ENCODE measurements at places on chromosomes 16 and 17.

DNA sequence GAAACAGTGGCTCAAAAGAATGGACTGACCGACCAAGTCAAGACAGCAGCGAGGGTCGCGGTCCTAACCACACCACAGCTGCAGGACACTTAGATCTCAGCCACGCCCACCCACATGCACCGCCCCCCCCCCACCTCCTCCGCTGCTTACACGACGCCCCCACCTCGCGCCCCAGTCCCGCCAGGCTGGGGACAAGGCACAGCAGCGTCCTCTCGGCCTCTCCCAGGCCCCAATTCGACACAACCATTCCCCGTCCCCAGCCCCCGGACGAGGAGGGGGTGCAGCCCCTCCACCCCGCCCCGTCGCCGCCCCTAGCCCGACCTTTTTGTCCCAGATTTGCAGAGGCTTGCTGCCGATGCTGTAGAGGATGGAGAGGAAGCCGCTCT, 477 bp downstream of the CFAP20 start:
- no peak for DNase-seq

DNA sequence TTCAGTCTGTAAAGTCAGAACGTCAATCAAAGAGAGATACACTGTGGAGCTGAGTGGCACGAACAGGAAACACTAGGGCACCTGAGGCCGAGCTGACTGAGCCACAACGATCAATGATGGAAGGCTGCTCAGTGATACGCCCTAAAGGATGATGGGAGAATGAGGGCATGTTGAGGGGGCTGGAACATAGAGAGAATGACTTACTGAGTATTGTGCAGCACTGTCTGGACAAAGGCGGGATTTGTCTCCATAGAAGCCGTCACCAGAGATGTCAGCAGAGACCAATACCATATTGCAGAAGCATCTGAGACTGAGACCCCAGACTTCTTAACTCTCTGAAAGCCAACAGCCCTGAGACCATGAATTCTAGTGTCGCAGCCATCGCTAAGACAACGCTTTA, 33.4 kb downstream of the ZZEF1 start:
- no peak for DNase-seq

DNA sequence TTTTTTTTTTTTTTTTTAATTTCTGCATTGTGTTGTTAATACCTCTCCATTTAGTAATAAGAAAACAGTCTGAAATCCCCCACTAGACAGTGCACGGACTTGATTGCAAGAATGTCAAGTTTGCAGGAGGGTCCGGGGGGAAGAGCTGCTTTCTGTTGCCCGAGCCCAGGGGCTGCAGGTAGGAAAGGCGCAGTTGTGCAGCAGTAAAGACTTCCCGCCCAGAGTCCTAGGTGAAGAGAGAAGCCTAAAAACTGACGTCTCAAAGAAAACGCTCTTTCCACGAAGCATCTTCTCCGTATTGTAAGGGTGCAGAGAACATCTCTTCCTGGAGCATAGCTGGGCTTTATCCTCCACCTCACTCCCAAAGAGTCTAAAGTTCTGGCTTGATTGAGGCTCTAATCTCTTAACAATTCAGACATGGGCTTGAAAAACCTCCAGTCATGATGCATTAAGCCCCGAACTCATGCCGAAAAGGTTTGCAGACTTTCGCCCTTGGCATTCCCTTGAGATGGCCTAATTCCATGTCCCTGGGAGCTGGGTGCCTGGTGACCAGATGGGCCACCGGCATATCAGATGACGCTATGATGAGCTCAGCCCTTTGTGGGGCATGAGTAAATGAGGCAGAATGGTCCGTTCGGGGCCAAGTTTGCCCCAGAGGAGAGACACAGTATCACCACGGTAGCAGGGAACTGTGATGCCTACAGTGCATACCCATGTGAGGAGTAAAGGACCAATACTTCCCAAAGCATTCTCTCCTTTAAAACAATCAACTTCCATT, 436.2 kb upstream of the ZFHX3 start:
- DNase-seq, result no peak

- no peak for DNase-seq
These were observed at the start of gene HAP1 for GRCh38 chr17:41734139-41734948. HAP1 (minus strand) TSS chr17:41734643; CDS start chr17:41734634, 9 bp downstream.

All from stimulated activated CD4-positive, alpha-beta T cell treated with anti-CD3 and anti-CD28 coated beads, TNF-alpha, amount 100 ng/mL, for 1 hour (primary cell).